ENCODE measurements at places on chromosomes 3 and 15.

DNA sequence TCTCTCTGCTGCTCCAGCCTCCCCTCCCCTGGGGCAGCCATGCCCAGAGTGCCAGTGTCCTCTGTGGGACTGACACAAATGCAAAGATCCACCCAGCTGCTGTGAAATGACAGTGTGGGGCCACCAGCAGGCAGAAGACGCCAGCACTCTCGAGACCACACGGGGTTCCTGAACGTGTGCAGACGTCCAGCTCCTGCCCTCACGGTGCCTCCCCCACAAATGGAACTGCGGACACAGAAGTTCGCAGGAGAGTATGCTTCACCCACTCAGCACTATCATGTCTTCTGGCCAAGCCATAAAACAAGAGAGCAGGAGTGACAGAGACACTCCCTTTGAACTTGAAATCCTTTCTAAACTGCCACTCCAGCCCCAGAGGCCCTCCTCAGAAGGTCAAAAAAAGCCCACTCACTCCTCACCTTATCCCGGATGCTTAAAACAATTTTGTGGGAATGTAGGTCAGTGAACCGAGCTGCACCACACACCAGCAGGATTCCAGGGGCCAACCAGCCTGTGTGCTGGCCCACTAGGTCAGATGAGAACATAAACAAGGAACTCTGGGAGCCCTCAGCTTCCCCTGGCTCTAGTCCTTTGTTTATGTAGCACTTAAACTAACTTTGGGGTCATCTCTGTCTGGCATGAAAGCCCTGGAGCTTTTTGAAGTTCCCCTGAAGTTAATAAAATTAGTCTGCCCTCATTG, 112.6 kb downstream of the DNAJB8 start:
- no peak for DNase-seq

GRCh38 chr3:108415661-108416060, 94.7 kb downstream of the MYH15 start:
- no peak for DNase-seq

DNA sequence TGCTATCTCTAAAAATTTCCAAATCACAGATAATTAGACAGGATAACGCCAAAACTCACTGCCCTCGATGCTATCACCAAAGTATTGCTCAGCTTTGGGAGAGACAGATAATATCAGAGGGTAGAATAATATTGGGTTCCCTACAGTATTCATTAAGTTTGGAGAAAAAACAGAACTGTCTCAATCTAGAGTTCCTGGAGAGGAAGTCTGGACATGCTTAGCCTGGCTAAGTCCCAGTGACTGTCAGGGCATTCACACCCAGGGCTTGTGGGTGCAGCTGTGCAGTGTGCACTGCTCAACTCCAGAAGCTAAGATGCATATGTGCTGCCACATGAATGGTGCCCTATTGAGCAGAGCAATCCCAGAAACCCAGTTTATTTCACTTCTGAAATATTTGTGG, 459.6 kb upstream of the DPH6 start:
- no peak for DNase-seq

DNA sequence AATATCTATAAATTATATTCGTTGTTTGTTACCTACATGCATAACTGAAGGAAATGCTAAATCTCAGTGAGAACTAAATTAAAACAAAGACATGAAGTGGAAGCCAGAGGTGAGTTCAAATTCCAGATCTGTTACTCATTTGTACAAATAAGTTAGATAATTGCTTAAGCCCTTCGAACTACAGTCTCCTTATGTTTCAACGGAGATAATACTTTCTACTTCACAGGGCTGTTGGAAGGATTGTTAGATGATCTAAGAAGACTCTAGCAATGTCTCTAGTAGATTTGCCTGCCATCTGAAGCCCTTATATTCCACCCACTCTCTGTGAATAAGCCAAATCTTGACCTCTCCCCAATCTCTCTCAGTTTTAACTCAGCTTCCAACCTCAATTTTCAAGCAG, 125.8 kb downstream of the P2RY1 start:
- DNase-seq = no peak

DNA sequence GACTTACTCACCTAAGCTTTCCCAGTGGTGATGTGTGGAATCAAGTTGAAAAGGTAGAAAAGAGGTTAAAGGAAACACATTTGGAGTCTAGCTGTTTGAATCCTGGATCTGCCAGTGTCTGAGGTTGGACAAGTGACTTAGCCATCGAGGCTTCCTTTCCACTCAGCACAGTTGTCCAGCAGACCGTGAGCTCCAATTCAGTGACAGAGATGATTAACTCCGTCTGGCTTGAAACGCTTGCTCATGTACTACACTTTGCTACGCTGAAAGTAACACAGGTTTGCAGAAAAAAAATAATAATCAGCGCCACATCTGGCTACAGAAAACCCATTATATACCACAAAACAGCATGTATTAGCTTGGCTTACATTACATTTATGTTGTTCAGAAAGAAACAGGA, 364.9 kb upstream of the MCTP2 start:
- no peak for DNase-seq

GRCh38 chr3:67048067-67048714, 50.1 kb downstream of the KBTBD8 start:
- no peak for DNase-seq

GRCh38 chr3:144394032-144394431, 422.4 kb downstream of the DIPK2A start:
- DNase-seq = no peak

DNA sequence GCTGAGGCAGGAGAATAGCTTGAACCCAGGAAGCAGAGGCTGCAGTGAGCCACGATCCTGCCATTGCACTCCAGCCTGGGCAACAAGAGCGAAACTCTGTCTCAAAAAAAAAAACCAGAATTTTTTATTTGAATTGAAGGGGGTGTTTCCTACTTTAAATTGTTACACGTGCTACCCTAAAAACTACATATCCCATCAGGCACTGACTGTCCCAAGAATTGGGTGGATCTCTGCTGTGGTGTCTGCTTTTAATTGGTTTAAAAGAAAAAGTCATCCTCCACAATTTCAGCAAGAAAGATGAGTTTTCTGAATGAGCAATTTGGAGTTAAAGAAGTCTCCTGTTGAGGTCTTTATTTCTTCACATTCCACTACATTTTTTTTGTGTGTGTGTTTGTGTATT, 2.1 kb downstream of the PDIA3 start:
- DNase-seq = no peak

DNA sequence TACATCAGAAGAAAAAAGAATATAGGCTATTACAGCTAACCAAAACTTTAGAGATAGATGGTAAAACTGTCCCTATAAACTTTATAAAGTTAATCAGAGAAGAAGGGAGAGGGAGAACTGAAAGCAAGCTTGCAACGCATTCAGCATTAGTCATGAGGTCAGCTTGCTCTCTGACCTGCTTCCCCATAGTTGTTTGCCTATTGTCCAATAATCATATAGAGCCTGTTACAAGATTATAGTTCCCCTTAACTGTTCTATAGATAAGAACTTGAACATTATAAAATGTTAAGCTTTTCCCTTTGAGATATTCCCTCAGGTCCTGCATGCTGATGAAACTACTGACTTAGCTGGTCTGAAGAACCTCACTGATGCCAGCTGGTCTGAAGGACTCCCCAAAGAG, 74.5 kb downstream of the CPNE4 start:
- no peak for DNase-seq

GRCh38 chr3:155052470-155052869, 27.6 kb upstream of the MME start:
- no peak for DNase-seq

DNA sequence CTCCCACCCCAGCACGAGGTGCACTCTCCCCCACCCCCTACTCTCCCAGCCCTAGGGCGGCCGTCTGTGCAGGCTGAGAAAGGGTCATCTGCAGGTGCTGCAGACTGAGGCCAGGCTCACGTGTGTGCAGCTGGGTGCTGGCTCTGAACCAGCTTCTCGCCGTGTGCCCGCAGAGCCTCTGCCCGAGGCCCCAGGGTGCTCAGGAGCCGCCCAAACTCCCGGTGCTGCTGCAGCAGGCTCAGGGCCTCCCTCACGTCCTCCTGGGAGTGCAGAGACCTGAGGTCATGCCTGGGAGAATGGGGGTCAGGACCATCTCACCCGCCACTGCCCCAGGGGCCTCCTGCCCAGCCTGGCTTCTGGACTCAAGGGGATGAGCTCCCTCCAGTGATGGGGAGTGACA, 17.2 kb downstream of the SPTBN5 start:
- DNase-seq = no peak

GRCh38 chr3:66497288-66497984, 3.4 kb downstream of the LRIG1 start:
- DNase-seq = no peak

DNA sequence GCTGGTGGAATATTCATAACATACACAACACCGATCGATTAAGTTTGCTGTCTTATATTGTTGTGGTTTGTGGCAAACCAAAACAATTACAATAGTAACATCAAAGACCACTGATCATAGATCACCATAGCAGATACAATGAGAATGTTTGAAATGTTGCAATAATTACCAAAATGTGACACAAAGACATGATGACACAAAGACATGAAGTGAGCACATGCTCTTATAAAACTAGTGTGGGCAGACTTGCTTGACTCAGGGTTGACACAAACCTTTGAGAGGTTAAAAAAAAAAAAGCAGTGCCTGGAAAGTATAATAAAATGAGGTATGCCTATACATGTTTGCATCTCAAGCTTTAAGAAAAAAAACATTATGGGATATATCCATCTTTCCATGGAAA, 130.3 kb downstream of the NR1I2 start:
- no peak for DNase-seq

GRCh38 chr3:129304146-129304961, 25.7 kb downstream of the HMCES start:
- no peak for DNase-seq

- DNase-seq = no peak
Observed at GRCh38 chr15:45320581-45321205, 57.7 kb downstream of the GATM start.
